ENCODE measurements at places on chromosomes 13 and 19.

- DNase-seq = no peak
Measured at GRCh38 chr19:45344621-45345505, 4.3 kb downstream of the KLC3 start.

- no peak for DNase-seq
Measured at GRCh38 chr13:59461411-59461810, 702.3 kb downstream of the DIAPH3 start.

- no peak for DNase-seq
Measured at GRCh38 chr19:34337739-34338138, 27.3 kb upstream of the GPI start.

- DNase-seq = no peak
Measured at GRCh38 chr13:86986448-86986847, 684.7 kb upstream of the SLITRK5 start.

- DNase-seq = no peak
Measured at GRCh38 chr19:16074488-16075365, 1.6 kb upstream of the TPM4 start.

DNA sequence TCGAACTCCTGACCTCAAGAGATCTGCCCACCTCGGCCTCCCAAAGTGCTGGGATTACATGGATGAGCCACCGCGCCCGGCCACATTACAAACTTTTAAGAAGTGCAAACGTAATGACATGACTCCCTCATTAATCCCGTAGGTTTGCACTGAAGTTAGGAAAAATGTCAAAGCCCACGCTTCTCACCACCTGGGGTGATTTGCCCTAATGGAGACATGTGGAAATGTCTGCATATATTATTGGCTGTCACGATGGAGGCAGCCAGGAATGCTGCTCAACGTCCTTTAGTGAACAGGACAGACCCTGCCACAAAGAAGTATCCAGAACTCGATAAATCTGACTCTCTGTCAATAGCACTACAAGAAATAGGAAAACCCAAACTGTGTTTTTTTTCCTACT lies 21.0 kb downstream of the NLRP9 start:
- DNase-seq = no peak

- DNase-seq = no peak
Measured at GRCh38 chr19:30310602-30311263, 61.5 kb upstream of the ZNF536 start.

- DNase-seq = no peak
Measured at GRCh38 chr13:23718996-23719395, 148.8 kb downstream of the TNFRSF19 start.

DNA sequence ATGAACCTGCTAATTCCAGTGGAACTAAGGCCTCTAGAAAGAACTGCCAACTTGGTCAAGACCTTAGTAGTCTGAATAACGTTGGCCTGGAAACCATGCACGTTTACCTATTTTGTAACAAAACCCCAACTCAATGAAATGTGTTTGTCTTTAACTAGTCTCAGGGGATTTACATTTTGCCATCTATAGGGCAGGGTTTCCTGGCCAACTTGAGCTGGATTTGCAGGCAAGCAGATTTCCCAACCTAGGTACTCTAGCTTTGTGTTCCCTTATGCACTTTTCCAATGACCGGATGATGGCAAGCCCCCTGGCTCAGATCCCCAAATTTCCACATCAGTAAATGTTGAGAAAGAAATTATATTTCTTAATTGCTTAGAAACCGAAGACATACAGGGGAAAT lies 114.5 kb downstream of the IRS2 start:
- DNase-seq = no peak

- DNase-seq = no peak
Measured at GRCh38 chr13:76944456-76944855, 3.9 kb upstream of the ACOD1 start.

DNA sequence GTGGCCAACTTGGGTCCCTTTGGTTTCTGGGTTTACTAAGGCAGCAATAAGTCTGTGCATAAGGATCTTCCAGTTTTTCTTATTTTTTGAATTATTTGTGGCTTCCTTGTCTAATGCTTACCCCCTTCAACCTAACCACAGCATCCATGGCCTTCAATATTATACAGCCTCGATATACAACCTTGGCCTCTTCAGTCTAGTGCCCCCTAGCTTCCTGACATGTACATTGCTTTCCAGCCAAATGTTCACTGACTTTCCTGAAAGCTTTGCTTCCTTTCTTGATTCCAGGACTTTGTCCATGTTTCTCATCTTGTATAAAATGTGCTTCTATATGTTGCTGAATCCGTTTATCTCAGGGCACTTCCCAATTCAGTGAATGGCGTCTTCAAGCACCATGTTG lies 310.1 kb downstream of the OLFM4 start:
- no peak for DNase-seq

GRCh38 chr13:25946321-25946720 lies 105.5 kb downstream of the SHISA2 start:
- DNase-seq = no peak

- DNase-seq = no peak
Measured at GRCh38 chr13:28528848-28529247, 33.9 kb upstream of the FLT1 start.

DNA sequence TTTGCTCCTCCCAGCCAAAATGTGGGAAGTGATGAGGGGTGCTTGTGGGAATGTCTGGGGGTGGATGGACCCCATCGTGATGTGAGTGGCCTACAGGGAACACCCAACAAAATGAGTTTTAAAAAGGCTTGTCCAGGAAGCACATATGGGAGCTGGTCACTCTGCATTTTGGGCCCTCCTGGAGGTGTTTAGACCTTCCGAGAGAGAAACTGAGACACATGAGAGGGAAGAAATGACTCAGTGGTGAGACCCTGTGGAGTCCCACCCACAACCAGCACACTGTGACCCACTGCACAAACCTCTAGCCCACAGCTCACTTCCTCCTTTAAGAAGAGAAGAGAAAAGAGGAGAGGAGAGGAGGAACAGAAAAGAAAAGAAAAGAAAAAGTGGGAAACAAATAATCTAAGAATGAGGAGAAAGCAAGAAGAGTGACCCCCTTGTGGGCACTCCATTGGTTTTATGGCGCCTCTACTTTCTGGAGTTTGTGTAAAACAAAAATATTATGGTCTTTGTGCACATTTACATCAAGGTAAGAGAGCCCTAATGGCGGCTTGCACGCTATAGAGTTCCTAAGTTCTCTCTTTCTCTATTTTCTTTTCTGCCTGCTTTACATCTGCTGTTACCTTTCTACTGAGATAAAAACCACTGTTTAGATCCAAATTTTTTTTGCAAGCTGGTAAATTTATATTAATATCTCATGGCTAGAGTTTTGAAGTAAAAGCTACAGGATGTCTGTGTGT lies 13.3 kb upstream of the LILRB1 start:
- no peak for DNase-seq

- DNase-seq = no peak
Measured at GRCh38 chr13:58949646-58950045, 1214.1 kb downstream of the DIAPH3 start.

DNA sequence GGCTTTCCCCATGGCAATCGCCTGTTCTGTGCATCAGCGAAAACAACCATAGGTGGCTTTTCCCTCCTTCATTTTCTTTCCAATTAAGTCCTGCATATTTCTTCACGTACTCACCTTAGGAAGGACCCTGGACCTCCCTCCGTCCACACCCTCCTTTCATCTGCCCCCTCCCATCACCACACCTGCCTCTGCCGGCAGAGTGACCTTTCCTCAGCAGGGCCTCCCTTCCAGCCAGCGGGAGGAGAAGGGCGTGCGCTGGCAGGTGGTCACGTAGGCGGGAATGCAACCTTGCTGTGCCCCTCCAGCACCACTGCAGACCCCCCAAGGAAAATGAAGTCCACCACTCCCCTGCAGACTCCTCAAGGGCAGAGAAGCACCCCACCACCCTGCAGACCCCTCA lies 61.1 kb downstream of the GSX1 start:
- no peak for DNase-seq

- no peak for DNase-seq
Measured at GRCh38 chr13:65336916-65337315, 1893.2 kb downstream of the PCDH9 start.

DNA sequence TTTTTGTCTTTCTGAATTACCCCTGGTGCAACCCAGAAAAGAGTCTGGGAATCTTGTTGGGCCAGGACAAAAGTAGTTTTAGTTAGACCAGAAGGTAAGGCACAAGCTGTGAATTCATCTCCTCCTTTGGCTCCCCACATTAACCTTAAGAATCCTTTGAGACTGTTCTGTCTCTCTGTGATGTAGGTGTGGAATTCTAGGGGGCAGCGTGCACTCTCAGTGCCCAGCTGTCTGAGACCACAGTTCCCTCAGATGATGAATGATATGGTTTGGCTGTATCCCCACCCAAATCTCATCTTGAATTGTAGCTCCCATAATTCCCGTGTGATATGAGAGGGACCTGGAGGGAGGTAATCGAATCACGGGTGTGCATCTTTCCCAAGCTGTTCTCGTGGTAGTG lies 43.9 kb downstream of the ZNF506 start:
- DNase-seq = no peak

GRCh38 chr13:50993371-50993770 lies 83.8 kb downstream of the RNASEH2B start:
- DNase-seq = no peak

- DNase-seq = no peak
Measured at GRCh38 chr13:96871469-96871868, 122.8 kb downstream of the OXGR1 start.

DNA sequence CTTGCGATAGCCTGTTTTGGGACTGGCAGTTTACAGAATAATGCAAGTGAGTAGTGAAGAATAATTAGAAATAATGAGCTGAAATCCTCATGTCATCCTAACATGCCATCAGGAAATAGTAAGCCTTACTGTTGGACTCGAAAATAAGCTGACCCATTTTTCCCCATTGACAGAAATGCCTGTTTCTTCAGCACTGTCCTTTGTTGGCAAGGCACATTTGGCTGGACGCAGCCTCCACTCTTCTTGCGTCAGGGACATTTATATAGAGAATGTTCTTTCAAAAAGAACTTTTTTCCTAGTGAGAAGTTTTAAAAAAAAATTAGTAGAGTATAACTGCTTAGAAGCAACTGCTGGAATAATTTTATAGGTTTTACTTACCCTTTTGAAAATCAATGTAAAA lies 47.1 kb downstream of the ARHGAP35 start:
- DNase-seq = no peak

- no peak for DNase-seq
Measured at GRCh38 chr19:4060621-4061177, 6.0 kb downstream of the ZBTB7A start.

GRCh38 chr13:30821421-30821820 lies 84.7 kb upstream of the MEDAG start:
- no peak for DNase-seq

DNA sequence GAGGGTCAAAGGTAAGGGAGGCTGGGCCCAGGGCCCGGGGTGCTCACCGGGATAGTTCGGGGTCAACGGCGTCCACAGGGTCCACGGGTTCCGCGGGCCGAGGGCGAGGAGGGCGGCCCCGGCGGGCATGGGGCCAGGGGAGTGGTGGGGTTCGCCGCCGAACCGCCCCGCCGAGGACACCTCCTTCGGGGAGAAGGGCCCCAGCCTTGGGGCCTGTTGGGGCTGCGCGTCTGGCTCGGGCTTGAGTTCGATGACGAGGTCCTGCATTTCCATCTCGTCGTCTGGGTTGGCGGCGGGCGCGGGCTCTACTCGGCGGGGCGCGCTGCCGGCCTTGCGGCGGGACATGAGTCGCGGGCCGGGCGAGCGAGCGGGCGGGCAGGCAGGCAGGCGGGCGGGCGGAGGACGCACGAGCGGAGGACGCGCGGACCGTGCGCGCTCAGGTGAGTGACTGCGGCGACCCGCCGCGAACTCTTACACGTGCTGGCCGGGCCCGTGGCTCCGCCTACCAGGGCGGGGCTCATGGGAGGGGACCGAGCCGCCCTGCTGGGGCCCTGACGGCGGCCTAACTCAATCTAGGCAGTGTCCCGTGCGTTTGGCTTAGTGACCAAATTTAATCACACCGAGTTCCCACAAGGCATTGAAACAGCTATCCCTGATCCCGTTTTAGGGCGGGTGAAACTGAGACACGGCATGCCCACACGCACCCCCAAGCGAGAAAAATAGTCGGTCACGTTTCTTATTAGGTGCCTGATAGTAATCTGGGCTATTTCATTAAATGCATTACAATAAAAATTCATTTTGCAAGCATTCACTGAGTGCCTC lies at the start of gene ZNF296:
Gene ZNF296 (minus strand): TSS at position 450 of the 822 bp plus-strand sequence. CDS start 105 bp downstream, at position 345.
- DNase-seq = peak; percentile 77

- no peak for DNase-seq
Measured at GRCh38 chr19:8486661-8487136, 15.7 kb downstream of the PRAM1 start.

DNA sequence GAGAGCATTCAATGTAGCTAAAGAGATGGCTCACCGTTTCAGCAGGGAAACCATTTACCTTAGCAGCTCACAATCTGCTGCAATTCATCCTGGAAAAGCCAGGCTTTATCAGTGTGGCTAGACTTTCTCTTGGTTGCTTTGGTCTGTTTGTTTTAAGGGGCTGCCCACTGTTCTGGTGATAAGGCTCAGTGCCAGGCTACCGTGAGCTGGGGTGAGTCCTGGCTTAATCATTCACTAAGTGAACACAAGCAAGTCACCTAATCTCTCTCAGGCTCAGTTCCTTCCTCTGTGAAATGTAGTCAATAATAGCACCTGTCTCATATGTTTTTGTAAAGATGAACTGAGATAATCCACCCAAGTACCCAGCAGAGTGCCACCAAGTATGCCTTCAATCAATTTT lies 229.0 kb downstream of the TEX29 start:
- DNase-seq = no peak

DNA sequence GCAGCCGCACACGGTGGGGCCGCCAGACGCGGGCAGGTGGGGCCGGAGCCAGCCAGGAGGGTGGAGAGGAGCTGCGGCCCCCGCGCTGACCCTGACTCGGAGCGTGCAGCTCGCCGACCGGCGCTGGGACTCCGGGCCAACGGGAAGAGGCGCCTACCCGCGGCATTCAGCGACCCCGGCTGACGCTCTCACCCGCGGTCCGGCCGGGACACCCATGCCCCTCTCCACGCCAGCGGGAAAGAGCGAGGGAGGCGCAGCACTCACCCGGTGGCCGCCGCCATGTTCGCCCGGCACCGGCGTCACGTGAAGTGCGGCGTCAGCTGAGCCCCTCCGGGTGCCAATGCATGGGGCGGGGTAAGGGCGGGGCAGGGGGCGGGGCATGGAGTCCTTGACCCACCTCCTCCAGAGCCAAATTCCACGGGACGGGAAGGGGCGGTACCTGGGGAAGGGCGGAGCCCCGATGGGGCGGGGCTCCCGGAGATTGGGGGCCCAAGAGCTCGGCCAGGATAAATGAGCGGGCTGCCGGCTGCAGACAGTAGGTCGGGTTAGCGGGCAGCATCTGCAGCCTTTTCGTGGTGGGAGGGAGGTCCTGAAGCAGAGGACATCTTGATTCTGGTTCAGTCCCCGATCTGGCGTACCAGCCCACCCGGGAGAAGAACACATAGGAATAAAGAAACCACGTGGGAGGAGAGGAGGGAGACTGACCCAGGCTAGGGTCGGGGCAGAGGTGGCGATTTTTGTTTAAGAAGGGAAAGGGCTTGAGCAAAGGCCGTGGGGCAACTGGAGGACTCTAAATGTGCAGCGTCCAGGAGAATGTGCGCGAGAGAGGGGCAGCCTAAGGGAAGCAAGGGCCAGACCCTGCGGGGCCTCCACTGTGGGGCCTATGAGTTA lies at the start of gene PEPD:
Gene PEPD (minus strand): TSS at position 312 of the 891 bp plus-strand sequence. CDS start 31 bp downstream, at position 281.
- DNase-seq = peak; percentile 85

GRCh38 chr13:71644579-71644978 lies 222.4 kb downstream of the DACH1 start:
- no peak for DNase-seq

- no peak for DNase-seq
Measured at GRCh38 chr13:28120317-28120716, 18.0 kb upstream of the PAN3 start.
